ENCODE measurements at places on chromosomes 5 and 9.

DNA sequence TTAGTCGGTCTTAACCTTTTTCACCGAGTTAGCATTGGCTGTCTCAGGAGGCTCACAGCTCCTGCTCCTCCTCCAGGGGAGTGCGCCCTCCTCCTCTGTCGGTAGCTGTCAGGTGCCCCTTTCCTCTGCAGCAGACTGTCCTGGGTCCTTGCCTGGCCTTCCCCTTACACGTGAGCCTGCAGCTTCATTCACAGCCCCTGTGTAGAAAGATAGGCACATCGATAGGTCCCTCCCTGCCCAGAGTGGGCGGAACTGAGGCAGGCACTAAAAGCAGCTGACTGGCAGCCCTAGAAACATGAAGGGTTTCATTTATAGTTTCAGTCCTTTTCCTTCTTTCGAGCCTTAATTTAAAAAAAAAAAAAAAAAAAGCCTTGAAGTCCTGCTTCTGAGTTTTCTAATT, 17.2 kb downstream of the TENT4A start:
- DNase-seq: no peak

DNA sequence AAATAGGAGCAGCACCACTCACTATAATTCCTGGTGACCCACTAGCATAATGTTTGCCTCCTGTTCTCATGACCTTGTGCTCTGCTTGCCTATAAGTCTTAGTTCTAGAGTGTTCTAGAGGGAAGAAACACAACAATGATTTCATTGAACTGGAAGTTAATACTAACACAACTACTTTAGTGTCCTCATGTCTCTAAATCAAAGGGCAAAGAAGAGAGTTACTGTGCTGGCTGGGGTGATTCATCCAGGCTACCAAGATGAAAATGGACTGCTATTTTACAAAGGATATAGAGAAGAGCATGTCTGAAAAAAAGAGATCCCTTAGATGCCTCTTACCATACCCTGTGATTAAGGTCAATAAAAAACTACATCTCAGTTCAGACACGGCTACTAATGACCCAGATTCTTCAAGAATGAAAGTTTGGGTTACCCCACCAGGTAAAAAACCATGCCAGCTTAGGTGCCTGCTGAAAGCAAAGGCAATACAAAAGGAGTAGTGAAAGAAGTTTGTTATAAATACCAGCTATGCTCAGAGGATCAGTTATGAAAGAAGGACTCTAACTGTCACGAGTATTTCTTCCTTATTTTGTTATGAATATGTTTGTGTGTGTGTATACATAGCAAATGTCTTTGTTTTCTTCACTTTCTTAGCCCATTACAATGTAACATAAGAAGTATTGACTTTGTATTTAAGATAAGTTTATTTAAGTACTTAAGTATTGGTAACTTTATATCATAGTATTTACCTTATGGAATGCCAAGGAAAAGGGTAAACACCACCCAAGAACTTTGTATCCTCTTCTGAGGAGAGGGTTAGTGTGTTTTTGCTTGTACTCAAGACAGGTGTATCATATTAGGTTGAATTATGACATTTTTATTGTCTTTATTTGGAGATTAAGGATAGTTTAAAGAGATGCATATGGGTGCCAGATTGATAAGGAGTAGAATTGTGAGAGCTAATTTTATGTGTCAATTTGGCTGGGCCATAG, 314.1 kb upstream of the PTGER4 start:
- no peak for DNase-seq

GRCh38 chr9:36187414-36187813, 3.3 kb upstream of the CLTA start:
- no peak for DNase-seq

- no peak for DNase-seq
These were observed 34.9 kb upstream of the FCHO2 start for GRCh38 chr5:72920690-72921502.

DNA sequence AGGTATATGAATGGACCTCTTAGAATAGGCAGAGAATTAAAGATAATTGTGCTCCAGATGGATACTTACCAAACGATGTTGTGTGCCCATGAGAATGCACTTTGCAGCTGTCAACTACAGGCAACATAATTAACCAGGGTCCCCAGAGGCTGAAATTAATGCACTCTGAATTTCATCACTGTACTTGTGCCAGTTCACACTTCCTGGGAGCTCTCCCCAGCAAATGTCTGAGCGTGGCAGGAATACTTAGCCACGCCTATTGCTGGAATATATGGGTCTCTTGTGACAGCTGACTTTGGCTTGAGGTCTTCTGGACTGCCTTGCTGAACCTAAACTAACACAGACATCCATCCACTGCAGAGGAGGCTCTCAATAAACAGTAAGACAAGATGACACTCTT, 11.9 kb upstream of the C1QTNF2 start:
- DNase-seq: no peak

DNA sequence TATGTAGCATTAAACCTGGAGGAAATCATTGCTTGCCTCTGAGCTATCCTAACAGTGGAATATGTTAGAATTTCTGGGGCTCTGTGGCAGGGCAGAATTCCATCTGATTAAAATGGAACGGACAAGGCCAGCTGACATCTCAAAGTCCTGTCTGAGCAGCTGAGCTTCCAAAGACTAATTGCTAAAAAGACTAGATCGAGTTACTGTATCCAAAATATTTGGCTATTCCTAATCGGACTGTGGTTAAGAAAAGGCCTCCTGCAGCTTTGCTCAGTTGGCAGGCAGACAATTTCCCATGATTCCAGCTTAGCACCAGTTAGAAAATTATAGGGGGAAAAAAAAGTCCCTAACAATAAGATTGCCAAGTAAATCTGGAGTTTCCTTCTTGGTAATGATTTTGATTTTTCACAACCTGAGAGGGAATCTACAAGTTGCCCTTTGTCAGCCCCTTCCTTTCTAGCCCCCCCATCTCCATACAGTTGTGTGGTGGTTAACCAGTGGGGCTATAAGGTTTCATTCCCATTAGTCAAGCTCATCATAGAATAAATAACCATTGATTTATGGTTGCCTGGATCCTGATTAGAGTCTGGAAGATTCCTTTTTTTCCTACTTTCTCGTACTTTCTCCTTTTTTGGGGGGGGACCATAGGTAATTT, 26.4 kb downstream of the PTGR1 start:
- no peak for DNase-seq

- no peak for DNase-seq
These were observed 16.6 kb upstream of the UNC5A start for GRCh38 chr5:176793736-176794135.

GRCh38 chr9:133342069-133342406, 5.9 kb downstream of the MED22 start:
- DNase-seq: no peak

GRCh38 chr5:74316064-74316603, 324.4 kb downstream of the ENC1 start:
- DNase-seq: no peak

DNA sequence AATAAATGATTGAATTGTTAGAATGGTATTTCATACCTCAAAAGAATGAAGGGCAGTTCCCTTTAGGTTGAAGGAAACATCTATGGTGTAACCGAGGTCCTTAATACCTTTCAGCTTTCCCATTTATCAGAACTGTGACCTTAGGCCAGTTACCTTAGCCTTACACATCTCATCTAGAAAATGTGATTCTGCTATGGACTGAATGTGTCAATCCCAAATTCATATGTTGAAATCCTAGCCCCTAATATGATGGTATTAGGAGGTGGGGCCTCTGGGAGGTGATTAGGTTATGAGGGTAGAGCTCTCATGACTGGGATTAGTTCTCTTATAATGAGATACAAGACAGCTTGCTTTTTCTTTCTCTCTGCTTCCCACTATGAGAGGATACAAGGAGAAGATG, 441.9 kb downstream of the PLK2 start:
- DNase-seq: no peak

- DNase-seq: no peak
These were observed 75.0 kb downstream of the OTULIN start for GRCh38 chr5:14739538-14739937.

DNA sequence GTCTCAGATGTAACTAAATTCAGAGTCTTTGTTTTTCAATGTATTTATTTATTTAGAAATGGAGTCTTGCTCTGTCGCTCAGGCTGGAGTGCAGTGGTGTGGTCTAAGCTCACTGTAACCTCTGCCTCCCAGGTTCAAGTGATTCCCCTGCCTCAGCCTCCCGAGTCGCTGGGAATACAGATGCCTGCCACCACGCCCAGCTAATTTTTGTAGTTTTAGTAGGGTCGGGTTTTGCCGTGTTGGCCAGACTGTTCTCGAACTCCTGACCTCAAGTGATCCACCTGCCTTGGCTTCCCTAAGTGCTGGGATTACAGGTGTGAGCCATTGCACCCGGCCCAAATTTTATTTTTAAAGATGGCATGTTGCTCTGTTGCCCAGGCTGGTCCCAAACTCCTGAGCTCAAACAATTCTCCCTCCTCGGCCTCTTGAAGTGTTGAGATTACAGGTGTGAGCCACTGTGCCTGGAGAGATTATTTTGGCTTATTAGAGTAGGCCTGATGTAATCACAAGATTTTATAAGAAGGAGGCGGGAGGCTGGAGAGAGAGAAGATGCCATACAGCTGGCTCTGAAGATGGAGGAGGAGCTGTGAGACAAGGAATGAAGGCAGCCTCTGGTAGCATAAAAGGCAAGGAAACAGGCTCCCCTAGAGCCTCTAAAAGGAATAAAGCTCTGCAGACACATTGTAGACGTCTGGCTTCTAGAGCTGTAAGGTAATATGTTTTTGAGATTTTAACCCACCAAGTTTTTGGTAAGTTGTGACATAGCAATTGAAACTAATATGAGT, 12.9 kb upstream of the KLF9 start:
- DNase-seq: no peak

DNA sequence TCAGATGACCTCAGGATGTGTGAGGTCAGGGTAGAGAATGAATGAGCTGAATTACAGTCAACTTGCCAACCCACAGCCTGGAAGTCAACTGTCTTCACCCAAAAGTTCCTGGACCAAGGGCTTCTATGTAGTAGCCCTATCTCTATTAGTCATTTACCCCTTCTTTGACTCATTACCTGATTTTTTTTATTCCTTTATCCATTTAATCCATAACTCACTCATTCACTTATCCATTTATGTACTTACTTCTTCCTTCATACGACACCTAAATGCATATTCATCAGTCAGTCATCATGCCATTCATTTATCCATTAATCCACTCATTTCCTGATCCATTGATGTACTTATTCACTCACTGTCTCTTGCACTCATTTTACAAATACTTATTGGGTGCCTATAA, 212.7 kb downstream of the PAPPA start:
- DNase-seq: no peak

DNA sequence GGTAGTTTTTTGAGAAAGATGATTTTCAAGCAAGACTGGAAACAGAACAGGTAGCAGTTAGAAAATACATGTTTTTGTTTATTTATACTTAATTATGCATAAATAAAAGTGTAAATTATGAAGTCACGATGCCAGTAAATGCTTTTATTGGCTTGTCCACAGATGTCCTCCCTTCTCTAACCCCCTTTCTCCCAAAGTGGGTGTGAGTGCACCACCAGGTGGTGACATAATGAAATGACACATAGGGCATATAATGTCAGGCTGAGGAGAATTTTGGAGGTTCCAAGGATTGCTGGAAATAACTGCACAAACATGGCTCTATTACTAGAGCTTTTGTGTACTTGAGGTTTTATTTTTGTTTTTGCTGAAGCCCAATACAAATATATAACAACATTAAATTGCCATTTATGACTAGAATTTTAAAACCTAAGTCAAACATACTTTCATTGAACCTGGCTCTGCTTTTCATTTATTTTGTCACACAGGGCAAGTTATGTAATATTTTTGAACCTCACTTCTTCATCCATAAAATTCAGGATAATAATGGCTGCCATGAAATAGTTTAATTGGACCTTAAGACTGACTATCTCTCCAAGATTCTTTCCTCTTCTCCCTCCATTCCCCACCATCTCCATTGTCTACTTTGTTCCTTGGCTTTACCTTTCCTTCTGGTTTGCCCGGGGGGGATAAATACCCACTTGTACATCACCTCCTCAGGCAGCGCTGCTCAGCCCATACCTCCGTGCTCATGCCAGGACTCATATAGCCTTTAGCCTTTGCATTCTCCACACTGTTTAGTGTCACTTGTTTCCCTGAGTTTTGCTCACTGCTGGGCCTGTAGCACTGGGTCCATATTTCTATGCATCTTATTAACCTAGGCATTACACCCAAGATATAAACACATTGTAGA, 168.8 kb downstream of the PDE4D start:
- DNase-seq: no peak

DNA sequence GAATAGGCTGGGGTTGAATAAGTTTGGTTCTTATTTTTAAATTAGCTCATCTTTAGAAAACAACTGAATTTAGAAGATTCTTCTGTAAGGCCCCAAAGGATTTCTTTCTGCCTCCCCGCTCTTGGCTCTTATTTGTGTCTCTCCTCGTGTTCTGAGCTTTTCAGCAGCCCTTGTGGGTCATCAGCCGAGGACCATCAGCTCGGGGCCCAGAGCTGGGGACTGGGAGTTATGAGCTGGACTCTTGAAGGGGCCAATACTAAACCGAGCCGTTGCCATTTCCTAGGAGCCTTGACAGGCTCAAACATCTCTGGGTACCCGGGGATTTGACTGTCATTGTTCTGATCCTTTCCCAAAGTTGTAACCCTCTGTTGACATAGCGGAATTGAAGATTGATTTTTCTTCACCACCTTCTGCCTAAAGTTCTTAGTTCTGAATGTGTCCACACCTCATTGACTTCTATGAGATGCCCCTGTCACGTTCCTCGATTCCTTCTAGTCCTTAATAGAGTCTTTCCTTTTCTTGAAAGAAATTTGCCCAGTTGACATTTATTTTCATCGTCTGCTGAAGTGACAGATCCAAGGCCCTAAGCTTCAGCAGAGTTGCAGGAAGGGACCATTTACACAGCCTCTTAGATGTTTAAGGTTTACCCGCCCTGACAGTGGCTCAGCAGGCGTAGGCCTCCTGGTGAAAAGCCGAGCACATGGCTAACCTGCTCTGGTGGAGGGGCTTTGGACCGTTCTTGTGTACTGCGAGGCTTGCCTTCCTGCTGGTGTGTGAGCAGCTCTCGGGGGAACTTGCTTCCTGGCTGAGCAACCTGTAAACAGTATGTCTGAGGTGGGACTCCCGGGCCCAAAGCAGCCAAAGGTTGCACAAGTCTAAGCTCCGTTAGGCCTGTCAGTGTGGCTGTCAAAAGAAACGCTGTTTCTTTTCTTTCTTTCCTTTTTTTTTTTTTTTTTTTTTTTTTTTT, 24.0 kb downstream of the ABL1 start:
- DNase-seq: no peak

- no peak for DNase-seq
These were observed 24.9 kb downstream of the MELK start for GRCh38 chr9:36597412-36598178.

DNA sequence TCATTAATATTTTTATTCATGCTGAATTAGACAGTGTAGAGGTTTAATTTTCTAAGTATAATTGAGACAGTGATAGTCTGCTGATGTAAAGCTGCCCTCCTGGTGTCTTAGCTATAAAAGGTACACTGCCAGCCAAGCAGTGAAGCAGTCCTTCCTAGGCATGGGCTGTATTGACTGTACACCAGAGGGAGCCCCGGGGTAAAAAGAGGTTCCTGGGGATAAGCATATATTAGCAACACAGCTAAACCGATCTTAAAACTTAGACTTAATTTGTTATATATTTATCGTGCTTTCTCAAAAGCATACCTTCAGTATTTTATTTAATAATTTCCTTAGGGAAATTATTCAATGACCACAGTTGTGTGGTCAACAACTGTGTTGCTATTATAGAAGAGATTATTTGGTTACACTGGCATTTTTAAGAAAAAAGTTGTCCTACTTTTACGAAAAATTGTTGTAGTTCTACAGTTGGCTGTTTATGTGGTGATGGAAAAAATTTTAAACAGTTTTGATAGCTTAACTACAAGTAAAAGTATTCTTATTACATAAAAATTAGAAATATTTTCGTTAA, 68.8 kb downstream of the ELL2 start:
- no peak for DNase-seq

GRCh38 chr5:31671339-31671741, 32.4 kb downstream of the PDZD2 start:
- no peak for DNase-seq
